ENCODE measurements at places on chromosomes 4 and X.

GRCh38 chr4:130043732-130044160, 947.8 kb downstream of the C4orf33 start:
- DNase-seq = no peak

GRCh38 chr4:112253382-112254000, 21.9 kb downstream of the AP1AR start:
- DNase-seq = no peak

DNA sequence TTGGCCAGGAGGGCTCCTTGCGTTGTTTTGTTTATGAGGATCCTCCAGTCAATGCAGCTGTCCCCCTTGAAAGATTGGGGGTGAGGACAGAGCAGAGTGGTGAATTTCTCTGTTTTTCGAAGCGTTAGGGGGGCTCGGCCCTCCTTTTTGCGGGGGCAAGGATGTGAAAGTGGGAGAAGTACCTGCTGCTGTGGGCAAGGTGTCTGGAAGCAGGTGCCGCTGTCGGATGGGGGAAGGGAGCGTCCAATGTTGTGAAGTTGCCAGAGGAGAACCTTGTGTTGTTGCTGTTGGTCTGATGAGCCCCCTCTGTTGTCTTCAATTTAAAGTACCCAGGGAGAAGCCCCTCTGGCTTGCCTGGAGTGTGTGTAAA, 613 bp downstream of the GLRB start:
- peak; percentile 66 for DNase-seq

- no peak for DNase-seq
These were observed 48.2 kb downstream of the STK26 start for GRCh38 chrX:132071254-132071653.

GRCh38 chrX:95063554-95063953, 1389.5 kb downstream of the FAM133A start:
- DNase-seq = no peak

- no peak for DNase-seq
These were observed 102.3 kb downstream of the BCOR start for GRCh38 chrX:39995457-39995856.

DNA sequence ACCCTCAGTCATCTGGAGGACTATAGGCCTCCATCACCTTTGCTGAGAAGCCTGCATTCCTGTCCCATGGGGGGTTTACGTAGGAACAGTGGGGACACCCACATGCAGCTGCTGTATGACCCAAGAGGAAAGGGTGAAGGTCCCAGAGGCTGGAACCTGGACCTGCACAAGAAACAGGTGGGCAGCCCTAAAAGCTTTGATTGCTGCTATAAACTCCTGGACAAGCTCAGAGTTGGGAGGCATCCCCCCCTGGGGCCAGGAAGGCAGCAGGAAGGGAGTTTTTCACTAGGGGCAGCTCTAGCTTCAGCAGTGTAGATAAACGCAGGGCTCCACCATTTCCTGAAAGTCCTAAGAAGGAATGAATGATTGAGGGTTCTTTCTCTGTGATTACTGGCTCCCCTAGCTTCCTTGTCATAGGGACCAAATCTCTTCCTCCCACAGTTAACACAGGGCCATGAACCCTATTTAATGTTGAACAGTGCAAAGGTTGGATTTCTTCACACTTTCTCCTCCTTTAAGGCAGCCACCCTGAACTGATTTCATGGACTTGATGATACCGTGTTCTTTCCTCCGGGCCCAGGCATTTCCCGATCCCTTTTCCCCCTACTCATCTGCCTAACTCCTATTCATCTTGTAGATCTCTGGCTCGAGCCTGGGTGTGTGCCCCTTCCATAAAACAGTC, 84.2 kb downstream of the CHRNA9 start:
- DNase-seq = no peak

GRCh38 chr4:40301603-40302002, 33.5 kb upstream of the CHRNA9 start:
- no peak for DNase-seq

DNA sequence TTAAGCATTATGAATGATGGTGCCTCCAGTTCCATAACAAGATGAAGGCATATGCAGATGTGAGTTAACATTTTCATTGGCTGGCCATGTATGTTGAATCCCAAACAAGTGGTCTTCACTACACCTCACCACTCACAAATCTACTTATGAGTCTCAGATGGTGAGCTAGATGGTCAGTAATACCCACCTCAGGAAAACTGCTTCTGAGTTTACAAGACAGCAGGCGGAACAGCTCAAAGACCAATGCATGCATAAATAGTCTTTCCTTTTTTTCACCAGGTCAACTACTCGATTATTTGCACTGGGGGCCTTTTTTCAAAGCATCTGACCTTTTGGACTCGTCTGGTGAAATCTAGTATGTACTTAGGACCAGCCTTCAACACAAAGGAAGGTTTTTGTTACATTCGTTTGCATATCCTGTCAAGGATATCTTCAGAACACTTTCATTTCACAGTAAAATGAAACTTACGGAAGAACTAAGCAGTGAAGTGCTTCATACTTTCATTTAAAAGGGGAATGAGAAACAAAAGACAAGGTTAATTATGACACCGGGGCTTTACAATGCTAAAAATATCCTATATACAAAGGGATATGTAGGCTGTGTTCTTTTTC, 23.1 kb upstream of the TLR7 start:
- no peak for DNase-seq

DNA sequence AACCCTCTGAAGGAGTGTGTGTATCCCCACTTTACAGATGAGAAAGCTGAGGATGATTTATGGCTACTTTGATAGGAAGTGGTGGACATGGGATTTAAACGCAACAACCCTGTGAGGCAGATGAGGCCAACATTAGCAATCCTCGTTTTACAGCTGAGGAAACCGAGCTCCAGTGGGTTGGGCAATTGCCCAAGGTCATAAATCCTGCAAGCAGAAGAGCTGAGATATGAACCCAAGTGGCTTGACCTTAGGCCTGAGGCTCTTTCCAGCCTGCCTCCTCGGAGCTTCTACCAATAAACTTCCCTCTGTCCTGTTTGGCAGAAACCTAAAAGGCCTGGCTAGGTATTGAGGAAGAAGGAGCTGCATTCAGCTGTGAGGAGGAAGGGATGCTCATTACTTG, 185.5 kb upstream of the RBPJ start:
- no peak for DNase-seq

DNA sequence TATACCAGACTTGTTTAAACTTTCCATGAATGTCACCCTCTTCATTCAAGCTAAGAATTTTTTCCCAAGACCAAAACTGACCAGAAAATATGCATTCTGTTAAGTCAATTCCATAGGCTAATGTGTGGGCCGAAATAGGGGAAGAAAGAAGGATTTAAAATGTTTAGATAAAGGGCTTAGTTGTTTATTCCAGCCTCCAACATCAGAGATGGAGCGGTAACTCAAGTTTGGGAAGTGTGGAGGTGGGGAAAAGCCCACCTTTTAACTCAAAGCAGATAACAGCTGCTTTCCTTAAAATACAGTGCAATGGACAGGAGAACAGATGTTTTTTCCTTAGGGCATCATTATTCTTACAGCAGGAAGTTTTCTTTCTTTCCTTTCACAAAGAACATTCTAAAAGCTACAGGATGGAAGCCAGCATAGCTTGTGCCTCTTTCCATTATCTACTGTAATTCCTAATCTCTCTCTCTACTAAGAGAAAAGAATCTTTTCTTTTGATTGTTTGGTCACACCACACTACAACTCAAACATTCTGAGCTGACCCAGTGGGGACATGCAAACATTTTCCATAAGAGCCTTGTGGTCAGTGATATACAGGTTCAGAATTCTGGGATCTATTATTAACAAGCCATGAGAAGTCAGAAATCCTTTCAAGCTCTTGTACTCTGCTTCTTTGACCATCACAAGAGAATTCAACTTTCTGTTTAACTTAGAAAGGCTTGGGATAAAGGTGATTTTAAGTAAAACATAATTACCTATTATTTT, 101.6 kb downstream of the PDE5A start:
- no peak for DNase-seq

DNA sequence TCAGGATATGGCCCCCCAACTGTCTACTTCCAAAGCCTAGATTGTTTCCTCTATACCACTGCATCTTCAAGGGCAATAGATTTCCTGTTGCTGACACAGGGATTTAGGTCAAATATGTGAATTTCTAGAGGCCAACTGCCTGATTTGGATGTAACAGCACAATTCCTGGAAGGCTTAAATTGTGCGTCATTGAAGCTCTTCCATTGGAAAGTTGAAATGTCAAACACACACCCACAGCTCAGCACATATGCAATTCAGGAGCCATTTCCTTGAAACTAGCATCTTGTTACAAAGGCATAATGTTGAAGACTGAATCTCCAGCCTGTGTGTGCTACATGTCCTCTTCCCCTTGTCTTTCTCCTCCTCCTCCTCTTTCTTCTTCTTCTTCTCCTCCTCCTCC, 158.6 kb downstream of the STK32B start:
- DNase-seq = no peak

DNA sequence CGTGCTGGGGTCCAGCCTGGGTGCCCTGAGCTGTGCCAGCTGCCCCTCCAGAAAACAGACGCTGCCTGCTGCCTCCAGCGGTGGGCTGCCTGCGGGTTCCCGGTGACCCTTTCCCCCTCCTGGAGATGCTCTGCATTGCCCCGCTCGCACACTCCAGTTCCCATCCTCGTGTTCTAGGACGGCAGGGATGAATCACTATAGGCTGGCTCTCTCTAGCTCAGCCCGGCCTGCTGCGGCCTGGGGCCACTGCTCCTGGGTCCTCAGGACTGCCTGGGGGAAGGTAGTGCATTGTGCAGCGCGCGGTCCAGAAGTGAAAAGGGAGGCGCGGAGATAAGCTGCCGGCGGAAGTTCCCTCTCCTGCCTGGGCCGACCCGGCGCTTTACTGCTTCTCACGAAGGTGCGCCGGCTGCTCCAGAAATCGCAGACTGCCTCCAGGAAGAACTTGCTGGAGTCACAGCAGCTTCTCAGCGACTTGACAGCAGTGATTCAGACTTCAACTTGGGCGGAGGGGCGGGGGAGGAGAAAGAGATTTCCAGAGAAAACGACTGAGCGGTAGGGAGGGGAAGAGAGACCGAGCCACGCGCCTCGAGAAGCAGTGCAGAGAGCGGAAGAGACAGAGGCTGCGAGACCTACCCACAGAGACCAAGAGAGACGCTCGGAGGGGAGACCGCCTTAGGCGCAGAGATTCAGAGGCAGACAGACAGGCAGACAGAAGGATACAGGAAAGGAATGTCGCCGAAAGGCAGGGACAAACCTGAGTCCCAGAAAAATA, 6.7 kb upstream of the MSX1 start:
- peak; percentile 88 for DNase-seq

- DNase-seq = no peak
These were observed 14.0 kb downstream of the BBS12 start for GRCh38 chr4:122746485-122746965.

- peak; percentile 67 for DNase-seq
These were observed 31.5 kb upstream of the UNC5C start for GRCh38 chr4:95580226-95580625.

DNA sequence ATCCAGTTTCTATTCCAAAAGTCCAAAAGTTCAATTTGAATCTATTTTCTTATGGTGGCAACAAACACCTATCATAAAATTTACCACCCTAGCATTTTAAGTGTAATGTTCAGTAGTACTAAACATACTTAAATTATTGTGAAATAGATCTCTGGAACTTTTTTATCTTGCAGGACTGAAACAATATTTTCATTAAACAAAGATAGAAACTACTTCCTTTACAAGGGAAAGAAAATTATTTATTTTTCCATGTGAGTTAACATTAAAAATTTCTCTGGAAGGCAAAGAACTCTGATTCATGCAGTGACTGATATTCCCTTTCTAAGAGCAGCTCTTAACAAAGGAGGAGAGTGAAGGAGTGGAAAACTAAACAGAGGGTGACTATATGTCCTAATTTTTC, 40.2 kb downstream of the ADH7 start:
- DNase-seq = no peak
